Stimulated activated CD4-positive, alpha-beta T cell treated with anti-CD3 and anti-CD28 coated beads, Interleukin-1b, Interleukin-23, amount 100 ng/mL, for 24 hours (primary cell): ENCODE measurements at places on chromosomes 6 and 20.

- DNase-seq, result no peak
Measured at GRCh38 chr6:95159557-95159956, 417.8 kb upstream of the MANEA start.

- DNase-seq, result no peak
Measured at GRCh38 chr20:63228806-63229205, 6.9 kb upstream of the BIRC7 start.

DNA sequence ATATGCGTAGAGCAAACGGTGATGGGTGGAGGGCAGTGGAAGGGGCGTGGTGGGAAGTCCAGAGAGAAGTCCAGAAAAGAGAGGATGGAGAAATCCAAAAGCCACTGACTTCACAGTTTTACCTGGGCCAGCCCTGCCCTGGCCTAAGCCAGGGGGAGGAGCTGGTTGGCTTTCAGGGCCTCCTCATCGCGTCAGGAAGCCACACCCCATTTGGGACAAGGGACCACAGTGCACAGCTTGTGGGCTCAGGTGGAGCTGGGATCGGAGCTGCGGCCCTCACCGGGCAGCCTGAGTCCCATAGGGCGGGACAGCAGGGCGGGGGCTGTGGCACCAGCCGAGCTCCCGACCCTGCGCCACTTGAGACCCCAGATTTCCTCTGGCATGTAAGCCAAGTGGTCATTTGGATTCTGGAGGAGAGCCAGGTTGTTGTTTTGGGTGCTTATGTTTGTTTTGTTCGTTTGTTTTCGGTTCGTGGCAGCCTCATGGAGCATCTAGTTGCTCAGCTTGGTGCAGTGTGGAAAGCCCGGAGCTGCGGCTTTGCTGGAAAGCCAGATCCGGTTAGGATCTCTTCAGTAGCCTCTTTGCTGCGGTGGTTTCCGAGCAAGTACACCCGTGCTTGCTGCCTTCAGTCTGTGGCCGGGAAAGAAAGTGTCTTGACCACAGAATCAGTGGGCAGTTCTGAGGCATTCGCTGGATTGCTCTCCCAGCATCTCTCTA is 42.2 kb downstream of the RIOK1 start:
- no peak for DNase-seq

GRCh38 chr6:152124429-152125074 is 317.1 kb downstream of the ESR1 start:
- DNase-seq, result no peak

GRCh38 chr6:100465701-100466409 is 1.1 kb upstream of the SIM1 start:
- no peak for DNase-seq

GRCh38 chr6:56050530-56051201 is 175.3 kb upstream of the BMP5 start:
- no peak for DNase-seq

DNA sequence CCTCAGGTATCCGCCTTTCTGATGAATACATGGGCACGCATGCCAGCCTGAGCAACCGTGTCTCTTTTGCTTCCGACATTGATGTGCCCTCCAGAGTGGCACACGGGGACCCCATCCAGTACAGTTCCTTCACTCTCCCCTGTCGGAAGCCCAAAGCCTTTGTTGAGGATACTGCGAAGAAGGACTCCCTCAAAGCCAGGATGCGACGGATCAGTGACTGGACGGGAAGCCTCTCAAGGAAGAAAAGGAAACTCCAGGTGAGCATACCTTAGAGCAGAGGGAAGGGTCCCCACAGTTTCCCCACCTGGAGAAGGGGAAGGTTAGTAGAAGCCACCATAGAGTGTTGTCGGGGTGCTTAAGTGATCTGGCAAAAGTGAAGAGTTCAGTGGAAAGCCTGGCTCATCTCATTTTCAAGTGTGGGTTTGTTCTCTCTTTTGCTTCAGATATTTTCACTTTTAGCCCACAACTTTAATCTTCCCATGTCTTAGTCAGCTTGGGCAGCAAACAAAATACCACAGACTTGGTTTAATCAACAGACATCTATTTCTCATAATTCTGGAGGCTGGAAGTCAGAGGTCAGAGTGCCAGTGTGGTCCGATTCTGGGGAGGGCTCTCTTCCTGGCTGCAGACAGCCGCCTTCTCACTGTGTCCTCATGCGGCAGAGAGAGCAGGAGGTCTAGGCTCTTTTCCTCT is 133.5 kb upstream of the CLDN20 start:
- no peak for DNase-seq

GRCh38 chr6:120260636-120261035 is 911.1 kb upstream of the MAN1A1 start:
- DNase-seq, result no peak

DNA sequence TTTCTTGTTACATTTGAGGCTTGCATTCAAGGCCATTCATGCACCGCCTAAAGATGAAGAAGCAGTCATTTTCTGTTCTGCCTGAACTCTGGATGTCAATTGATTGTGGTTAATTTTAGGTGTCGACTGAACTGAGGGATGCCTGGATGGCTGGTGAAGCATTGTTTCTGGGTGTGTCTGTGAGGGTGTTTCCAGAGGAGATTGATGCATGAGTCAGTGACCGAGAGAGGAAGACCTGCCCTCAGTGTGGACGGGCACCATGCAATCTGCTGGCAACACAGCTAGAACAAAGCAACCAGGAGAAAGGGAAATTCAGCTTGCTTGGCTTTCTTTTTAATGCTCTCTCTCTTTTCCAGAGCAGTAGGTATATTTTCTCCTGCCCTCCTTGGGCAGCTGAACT is 164.1 kb upstream of the ECI2 start:
- no peak for DNase-seq

DNA sequence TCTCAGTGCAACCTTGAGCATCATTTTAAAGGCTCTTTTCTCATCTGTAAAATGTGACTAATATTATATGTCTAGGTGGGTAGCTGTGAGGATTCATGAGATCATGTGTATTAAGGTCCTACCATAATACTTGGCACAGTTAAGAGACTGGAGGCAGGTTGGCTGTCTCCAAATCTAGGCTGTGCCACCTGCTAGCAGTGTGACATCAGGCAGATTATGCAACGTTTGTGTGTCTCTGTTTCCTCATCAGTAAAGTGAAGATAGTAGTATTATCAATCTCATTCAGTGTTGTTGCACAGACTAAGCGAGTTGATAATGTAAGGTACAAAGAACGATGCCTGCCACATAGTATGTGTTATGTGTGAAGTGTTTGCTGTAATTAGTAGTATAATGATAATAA is 227.4 kb downstream of the SAMD5 start:
- DNase-seq, result no peak
